ENCODE measurements at places on chromosomes 16 and 17.

DNA sequence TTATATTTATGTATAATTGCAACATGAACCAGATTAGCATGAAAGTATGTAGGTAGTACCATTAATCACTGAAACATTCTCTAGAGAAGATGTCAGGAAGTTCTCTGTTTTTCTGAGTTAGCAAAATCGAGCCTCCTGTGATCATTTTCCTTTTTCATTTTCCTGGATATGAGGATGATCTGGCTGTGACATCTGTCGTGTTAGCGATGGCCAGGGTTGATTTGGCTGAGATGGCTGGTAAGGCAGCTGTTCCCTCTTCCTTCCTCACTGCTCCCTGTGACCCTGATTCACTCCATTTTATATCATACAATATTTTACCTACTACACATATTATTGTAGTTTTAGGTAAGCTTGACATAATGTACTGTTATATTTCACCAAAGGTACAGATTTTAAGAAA, 10.3 kb downstream of the CNTNAP4 start:
- no peak for DNase-seq

DNA sequence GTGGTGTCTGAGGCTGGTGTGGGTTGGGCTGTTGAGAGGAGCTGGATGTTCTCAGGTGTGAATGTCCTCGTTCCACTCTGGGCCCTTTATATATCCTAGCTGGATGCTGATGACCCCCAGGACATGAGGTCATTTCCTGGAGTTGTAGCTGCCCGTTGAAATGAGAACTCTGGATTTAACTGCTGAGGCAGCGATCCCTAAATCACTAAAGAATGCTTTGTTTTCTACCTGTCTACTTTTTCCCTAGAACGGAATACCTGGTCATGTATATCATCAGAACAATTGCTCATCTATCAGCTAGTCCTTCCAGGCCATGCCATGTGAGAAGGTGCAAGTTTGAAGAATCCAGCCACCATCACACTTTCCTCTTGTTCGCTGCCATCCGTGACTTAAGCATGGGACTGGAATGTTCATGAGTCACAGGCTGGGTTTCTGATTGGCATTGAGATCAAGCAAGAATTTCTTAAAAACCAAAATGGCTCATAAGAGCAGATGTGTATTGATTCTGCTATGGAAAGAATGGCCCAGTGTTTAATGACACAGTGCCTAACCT, at the start of gene KRTAP2-3:
KRTAP2-3 (minus strand) TSS at position 63 of the 553 bp plus-strand sequence. CDS start 64 bp downstream, outside the sequence.
- no peak for DNase-seq

DNA sequence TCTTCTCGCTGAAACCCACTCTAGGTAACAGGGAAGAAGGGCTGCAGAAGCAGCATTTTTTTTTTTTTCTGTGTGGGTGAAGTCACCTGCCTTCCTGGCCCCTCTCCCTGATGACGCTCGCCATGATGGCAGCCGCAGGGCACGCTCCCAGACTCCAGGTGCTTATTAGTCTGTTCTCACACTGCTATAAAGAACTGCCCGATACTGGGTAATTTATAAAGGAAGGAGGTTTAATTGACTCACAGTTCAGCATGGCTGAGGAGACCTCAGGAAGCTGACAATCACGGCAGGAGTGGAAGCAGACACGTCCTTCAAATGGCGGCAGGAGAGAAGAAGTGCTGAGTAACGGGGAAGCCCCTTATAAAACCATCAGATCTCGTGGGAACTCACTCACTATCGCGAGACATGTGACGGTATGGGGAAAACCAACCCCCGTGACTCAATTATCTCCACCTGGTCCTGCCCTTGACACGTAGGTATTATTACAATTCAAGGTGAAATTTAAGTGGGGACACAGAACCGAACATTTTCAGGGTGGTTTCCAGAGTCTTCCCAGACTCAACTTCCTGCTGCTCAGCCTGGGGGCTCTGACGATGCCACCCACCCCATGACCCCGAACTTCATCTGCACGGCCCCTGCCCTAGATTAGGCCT, 34.9 kb upstream of the NLRP1 start:
- no peak for DNase-seq

- DNase-seq: peak; percentile 42
Measured at GRCh38 chr17:39963829-39964228, 1.0 kb downstream of the GSDMA start.

DNA sequence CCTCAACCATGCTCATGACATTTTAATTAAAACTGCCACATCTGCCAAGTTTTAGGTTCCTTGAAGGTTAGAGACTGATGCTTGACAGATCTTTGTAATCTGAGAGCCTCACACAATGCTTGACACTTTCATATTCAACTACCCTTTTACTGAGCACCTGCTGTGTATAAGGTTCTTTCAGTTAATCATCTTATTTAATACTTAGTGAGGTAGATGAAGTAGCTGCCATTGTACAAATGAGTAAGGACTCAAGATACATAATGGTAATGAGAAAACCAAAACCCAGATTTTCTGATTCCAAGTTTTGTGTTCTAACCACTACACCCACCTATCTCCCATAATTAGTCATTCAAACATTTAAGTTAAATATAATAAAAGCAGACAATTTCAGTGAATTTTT, 35.4 kb upstream of the ARL6IP1 start:
- no peak for DNase-seq

GRCh38 chr16:2983706-2984136, 3.5 kb upstream of the PKMYT1 start:
- peak; percentile 47 for DNase-seq

- DNase-seq: no peak
Measured at GRCh38 chr17:43026595-43026994, 1.6 kb downstream of the RND2 start.

GRCh38 chr16:66293932-66294331, 72.6 kb upstream of the CDH5 start:
- DNase-seq: no peak

DNA sequence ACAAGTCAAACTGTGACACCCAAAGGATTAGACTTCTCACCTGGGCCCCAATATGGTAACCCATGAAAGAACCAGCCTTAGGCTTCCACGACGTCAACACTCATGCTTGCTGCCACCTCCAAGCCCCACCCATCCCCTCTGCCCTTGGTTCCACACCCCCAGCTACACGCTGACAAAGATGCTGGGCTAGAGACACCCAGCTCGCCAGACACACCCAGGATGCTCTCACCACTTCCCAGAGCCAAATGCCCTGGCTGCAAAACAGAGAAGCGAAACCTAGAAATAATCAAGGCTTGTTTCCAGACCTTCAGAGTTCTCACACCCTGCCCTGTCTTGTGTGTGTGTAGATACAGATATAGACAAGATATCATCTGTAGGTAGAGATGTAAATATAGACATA, 26.0 kb upstream of the ADCY9 start:
- DNase-seq: no peak

GRCh38 chr17:80963812-80964543, 27.7 kb upstream of the CHMP6 start:
- no peak for DNase-seq

- no peak for DNase-seq
Measured at GRCh38 chr16:30456302-30456701, 10.6 kb upstream of the SEPHS2 start.

GRCh38 chr17:39244016-39244599, 18.4 kb upstream of the STAC2 start:
- no peak for DNase-seq

DNA sequence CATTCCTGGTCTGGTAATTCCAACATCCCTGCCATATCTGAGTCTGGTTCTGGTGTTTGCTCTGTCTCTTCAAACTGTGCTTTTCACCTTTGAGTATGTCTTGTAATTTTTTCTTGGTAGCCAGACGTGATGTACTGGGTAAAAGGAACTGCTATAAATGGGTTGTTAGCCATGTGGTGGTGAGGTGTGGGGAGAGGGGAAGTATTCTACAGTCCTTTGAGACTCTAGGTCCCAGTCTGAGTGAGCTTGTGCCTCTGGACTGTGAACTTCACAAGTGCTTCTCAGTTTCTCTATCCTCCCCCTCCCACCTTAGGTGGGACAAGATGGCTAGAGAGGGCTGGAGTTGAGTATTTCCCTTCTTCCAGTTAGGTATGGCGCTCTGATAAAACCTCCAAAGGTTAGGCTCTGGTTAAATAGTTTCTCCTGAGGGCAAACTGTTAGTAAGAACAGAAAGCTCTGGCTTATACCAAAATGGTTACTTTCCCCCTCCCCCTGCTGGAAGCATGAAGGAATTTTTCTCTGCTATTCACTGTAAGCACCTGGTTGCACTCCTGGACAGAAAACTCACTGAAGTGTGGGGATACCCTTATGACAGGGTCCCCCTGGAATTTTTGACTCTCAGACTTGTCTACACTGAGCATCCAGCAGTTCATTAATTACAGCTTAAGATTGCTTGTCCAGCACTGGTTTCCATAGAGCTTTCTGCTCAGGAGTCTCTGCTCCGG, 87.8 kb downstream of the MARCHF10 start:
- DNase-seq: no peak

- no peak for DNase-seq
Measured at GRCh38 chr17:78745407-78746088, 36.5 kb downstream of the CYTH1 start.
